Stimulated activated CD4-positive, alpha-beta T cell treated with anti-CD3 and anti-CD28 coated beads, Interleukin-1b, Interleukin-23, amount 100 ng/mL, for 4 hours (primary cell): ENCODE measurements at places on chromosomes 16 and 17.

DNA sequence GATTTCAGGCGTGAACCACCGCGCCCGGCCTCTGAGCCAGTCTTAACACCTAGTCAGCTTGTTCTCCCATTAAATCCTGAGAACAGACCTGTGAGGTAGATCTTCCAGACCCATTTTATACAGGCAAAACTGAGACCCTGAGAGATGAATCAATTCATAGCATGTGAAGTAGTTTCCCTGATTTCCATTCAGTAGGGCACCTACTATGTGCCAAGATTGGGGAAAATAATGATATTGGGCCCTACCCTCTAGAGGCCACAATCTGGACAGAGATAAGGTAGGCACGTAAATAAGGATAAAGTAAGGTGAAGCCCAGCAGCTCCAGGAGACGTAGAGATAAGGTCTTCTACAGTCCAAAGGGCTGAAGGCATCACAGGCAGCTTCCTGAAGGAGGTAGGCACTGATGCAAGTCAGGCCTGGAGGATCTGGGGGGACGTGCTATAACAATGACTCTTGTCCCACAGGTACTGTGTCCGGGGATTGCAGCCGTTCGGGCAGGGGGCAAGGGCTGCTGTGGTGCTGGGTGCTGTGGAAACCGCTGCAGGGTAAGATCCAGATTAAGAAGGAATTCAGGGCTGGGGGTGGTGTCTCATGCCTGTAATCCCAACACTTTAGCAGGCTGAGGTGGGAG lies 5.7 kb downstream of the VMO1 start:
- no peak for DNase-seq

DNA sequence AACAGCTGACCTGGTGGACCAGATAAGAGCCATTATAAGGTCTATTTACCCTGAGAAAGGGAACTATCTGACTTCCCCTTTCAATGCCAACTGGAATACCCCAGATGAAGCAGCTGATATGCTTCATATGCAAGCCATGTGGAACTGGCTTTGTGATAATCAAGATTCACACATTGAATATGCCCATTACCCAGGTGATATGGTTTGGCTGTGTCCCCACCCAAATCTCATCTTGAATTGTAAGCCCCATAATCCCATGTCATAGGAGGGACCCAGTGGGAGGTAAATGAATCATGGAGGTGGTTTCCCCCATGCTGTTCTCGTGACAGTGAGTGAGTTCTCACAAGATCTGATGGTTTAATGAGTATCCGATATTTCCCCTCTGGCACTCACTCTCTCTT lies 42.1 kb downstream of the IKZF3 start:
- no peak for DNase-seq

GRCh38 chr17:57762452-57763395 lies 17.6 kb upstream of the CCDC182 start:
- DNase-seq = no peak

DNA sequence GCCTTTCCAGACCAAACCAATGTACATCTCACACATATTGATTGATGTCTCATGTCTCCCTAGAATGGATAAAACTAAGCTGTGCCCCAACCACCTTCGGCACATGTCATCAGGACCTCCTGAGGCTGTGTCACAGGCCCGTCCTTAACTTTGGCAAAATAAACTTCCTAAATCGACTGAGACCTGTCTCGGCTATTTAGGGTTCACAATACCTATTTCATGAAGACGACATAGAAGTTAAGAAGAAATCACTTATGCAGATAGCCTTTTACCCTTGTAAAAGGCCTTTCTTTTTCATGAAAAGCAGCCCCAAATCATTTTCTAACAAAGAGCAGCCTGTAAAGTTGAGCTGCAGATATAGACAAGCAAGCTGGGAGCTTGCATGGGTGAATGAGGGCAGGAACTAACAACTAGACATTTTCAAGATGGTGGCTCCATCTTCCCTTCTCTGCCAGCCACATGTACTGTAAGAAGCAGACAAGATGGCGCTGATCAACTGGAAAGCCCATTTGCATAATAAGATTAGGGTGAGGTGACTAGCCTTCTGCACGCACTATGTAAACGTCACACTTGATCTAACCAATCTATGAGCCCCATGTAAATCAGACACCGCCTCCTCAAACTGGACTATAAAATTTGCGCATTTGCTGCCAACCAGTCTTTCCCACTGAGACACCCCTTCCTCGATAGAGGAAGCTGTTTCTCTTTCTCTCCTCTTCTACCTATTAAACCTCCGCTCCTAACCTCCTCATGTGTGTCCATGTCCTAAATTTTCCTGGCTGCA lies 4.7 kb upstream of the KDM8 start:
- no peak for DNase-seq

DNA sequence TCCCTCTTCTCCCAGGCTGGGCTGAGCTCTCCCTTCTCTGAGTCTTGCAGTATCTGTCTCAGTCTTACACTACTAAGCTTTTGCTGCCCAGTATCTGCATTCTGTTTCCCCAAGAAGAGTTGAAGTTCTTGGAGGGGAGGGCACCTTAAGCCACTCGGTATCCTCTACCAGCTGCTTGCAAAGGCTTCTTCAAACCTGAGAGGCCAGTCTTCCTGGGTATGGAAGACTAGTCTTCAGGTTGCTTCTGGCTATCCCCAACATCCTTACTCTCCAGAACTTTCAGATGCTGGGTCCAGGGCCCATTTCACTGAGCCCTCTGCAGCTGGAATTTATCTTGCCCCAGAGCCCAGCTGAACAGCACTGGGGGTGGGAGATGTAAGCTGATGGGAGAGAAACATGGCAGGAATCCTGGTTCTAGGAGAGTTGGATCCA lies 20.1 kb downstream of the GP2 start:
- no peak for DNase-seq

DNA sequence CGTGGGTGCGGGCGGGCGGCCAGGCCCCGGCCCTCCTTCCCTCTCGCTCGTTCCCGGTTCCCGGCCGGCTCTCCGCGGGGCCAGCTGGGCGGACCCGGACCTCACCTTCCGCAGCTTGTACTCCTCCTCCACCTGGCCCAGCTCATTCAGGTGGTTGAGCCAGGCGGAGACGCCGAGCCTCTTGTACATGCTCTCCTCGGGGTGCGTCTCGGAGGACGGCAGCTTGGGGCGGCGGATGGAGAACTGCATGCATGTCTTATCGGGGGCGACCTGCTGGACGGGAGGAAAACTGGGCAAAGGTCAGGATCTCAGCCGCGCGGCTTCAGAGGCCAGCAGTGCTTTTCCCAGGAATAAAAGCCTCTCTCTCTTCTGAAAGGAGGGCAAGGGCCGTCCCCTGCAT lies 85.4 kb downstream of the TBC1D16 start:
- DNase-seq = no peak
